Colonic mucosa (tissue), 4 donors: ENCODE measurements at places on chromosomes 1 and 21.
A peak's percentile ranks its signal among the peaks of the same experiment; 100 is the strongest.

GRCh38 chr21:38683222-38683621 lies 122.5 kb upstream of the ETS2 start:
- H3K4me1 ChIP-seq = no peaks in the 10 kb centered on the region
- H3K36me3 ChIP-seq = no peaks in the 10 kb centered on the region
- no peak overlapping the region for H3K4me3 ChIP-seq
- DNase-seq = no peak

DNA sequence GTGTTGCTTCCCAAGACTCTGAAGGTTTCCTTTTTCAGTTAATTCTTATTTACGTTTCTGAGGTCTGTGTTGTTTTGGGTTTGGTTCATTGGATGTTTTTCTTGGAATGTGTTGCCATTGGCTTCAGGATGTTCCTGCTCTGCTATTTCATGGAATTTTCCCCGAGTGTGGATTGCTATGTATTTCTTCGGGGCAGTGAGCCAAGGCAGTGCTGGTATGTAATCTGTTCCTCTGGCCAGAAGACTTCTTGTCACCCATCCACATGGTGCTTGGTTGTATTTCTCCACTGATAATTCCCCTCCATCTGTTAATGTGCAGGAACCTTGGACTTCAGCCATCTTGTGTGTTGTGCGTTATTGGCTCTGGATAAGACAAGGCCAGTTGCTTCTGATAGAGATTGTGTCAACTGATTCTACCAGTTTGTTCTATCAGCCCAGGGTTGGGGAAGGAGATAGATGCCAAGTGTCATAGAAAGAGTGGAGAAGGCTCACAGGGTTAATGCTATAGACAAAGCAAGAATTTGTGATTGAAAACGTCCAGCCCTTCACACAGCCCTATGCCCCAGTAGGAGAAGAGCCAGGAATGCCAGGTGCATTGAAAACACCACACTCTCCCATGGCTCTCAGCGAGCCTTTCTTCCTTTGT lies 505.2 kb downstream of the PLPP3 start:
- no peaks in the 10 kb centered on the region for H3K4me1 ChIP-seq
- DNase-seq = peak; percentile 33
- H3K27ac ChIP-seq = peak overlapping the region; percentile 41
- no peak overlapping the region for H3K4me3 ChIP-seq
- no peaks in the 10 kb centered on the region for H3K27me3 ChIP-seq

- no peak for DNase-seq
- no peak overlapping the region for H3K4me3 ChIP-seq
- H3K27ac ChIP-seq = no peak overlapping the region
- no peaks in the 10 kb centered on the region for H3K36me3 ChIP-seq
These were observed 2.3 kb downstream of the TRAF5 start for GRCh38 chr1:211328866-211329475.

- H3K27me3 ChIP-seq = peaks cover 3% of the 10 kb centered on the region
- H3K27ac ChIP-seq = peak overlapping the region; percentile 63
- peak overlapping the region; percentile 86 for H3K4me3 ChIP-seq
These were observed 485 bp downstream of the SIPA1L2 start for GRCh38 chr1:232629250-232630046.

GRCh38 chr1:47627016-47627415 lies 189.2 kb downstream of the FOXD2 start:
- H3K36me3 ChIP-seq = no peaks in the 10 kb centered on the region
- no peaks in the 10 kb centered on the region for H3K4me1 ChIP-seq
- peak; percentile 6 for DNase-seq
- no peak overlapping the region for H3K27ac ChIP-seq
- no peaks in the 10 kb centered on the region for H3K27me3 ChIP-seq
- H3K4me3 ChIP-seq = no peak overlapping the region

DNA sequence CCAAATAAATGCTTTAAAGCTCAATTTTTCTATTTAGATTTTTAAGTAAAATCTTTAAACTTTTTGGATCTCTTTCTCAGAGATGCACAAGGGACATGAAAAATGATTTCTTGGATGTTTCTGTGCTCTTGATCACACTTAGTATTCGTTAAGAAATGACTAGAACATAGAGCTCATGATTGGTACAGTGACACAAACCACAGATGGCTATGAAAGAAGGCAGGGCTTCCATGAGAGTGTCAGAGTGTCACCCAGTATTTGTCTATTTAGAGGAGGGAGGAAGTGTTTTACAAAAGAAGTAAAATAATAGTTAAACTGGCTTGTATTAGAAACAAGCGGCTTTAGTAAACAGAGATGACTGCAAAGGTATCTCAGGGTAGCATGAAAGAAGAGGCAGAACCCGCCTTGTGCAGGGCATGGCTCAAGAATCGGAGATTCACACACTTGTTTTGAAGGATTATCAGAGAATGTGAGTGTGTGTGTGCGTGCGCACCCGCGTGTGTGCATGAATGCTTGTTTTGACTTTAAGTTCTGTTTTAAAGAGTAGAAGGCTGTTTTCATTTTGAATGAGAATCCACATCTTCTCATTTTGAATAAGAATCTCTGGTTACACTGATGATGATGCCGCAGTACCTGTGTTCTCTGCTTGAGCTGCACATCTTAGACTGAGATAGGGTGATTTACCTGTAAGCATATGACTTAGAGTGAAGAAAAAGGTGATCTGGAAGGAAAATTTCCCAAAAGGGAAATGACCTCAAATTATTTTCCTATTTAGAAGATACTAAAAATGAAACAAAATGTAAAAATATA lies 82.1 kb downstream of the VPS26C start:
- DNase-seq = no peak
- no peak overlapping the region for H3K4me3 ChIP-seq
- peaks cover 5% of the 10 kb centered on the region for H3K36me3 ChIP-seq
- no peaks in the 10 kb centered on the region for H3K4me1 ChIP-seq
- no peak overlapping the region for H3K27ac ChIP-seq

DNA sequence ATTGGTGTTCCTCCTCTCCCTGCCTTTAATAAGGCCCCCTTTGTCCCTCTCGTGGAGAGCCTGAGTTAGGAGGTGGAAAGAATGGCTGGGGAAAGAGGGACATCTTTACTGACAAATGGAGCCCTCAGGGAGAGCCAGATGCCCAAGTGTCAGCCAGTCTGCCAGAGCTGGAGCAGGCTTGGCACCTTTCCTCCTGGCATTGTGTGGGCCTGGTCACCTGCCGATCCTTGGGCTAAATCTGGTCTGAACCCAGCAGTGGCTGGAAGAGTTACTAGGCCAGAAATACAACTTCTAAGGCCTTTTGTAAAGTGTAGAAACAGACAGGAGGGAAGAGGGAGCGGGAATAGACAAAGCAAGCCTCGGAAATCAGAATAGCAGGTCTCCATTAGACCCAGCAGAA lies 24.9 kb downstream of the VANGL1 start:
- H3K27me3 ChIP-seq = no peaks in the 10 kb centered on the region
- H3K36me3 ChIP-seq = no peaks in the 10 kb centered on the region
- no peak overlapping the region for H3K4me3 ChIP-seq
- peaks cover 9% of the 10 kb centered on the region for H3K4me1 ChIP-seq
- DNase-seq = no peak

- no peaks in the 10 kb centered on the region for H3K4me1 ChIP-seq
- no peak for DNase-seq
- H3K27ac ChIP-seq = no peak overlapping the region
- H3K27me3 ChIP-seq = no peaks in the 10 kb centered on the region
- no peaks in the 10 kb centered on the region for H3K36me3 ChIP-seq
These were observed 2133.0 kb downstream of the NCAM2 start for GRCh38 chr21:23131177-23131576.

DNA sequence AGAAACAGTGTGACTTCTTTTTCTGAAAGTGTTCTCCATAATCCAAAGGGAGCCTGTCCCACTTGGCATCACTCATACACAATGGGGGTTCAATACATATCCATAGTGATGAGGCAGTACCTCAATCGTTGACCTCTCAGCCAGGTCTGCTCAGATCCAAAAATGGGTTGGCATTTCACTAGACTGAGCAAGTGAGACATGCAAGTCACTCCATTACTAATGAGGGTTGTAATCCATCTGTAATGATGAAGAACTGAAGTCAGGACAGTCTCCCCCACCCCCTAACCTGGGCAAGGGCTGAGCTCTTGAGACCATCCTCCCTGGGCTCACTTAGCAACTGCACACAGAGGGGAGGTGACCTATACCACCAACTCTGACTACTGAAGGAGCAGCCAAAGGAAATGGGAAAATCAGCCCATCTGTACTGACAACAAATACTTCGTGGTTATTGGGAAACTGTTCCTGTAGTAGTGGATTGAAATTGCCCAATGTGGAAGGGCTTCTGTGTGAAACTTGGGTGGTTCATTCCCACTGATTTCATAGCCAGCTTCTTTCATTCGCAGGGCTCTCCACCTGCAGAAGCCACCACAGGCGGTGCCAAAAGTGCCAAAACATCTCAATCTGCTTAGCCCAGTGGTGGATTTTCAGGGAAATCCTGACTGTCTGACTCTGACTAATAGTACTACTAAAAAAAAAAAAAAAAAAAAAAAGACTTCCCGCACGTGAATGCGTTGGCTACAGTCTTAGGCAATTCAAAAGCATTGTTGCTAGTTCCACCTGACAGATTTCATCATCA lies 5.0 kb downstream of the NGF start:
- H3K27ac ChIP-seq = no peak overlapping the region
- no peaks in the 10 kb centered on the region for H3K36me3 ChIP-seq
- H3K4me1 ChIP-seq = peaks cover 7% of the 10 kb centered on the region
- H3K27me3 ChIP-seq = peaks cover 8% of the 10 kb centered on the region

DNA sequence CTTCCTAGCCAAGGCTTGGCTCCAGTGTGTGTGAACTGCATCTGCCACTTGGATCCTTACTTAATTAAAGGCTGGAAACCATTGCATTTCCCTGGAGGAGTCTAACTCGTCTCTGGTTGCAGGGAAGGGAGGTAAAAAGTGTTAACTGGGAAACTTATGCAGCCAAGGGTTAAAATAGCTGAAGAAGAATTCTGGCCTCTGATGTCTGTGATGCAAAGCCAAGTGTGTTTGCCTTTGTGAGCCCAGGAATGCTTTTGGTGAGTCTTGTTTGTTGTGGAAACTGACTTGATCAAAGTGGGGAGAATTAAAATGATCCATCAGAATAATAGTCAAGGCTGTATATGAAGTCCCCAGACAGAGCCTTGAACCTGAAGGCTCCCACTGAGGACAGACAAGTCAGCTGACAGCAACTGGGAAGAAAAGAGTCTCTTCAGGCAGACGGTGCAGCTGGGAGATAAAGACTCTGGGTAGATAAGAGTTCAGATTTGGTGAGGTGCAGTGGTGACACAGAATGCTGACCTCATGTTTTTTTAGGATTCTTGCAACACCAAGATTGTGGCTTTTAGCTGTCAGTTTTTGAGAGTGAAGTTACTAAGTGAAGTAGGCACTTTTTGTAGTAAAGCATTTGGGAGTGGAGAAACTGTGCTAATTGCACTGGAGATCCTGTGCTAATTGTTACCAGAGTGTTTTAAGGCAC lies 59.5 kb upstream of the WLS start:
- H3K36me3 ChIP-seq = no peaks in the 10 kb centered on the region
- no peak overlapping the region for H3K27ac ChIP-seq
- no peak overlapping the region for H3K4me3 ChIP-seq
- no peaks in the 10 kb centered on the region for H3K4me1 ChIP-seq

DNA sequence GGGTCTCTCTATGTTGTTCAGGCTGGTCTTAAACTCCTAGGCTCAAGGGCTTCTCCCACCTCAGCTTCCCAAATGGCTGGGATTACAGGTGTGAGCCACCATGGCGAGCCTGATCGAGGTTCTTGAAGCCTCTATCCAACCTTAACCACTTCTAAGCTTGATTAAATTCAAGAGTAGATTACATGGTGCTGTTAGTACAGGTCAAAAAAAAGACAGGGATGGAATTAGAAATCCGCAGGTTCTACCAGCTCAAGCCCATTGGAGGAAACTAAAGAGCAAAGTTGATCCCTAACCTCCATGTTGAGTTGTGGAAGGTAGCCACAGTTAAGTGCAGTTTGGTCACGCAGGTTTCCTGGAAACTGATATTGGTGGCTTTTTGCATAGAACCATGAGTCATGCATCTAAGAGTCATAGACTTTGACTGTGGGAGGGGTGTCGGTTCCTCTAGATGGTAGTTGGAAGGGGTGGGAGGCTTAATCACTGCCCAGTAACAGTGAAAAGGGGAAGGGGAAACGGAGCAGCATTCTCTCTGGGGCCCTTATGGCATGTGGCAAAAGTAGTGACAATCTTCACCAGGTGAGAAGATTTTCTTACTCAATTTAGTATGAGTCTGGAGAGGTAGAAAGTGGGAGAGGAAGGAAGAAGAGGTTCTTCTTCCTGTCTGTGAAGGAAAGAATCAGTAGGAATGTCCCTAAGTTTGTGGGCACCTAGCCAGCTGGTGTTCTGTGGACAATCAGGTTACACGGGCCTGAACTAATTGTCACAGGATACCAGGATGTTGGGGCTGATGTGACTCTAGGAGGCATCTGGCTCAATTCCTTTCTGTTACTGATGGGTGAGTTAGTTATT lies 7.0 kb downstream of the CD53 start:
- H3K4me1 ChIP-seq = no peaks in the 10 kb centered on the region
- no peaks in the 10 kb centered on the region for H3K27me3 ChIP-seq
- no peaks in the 10 kb centered on the region for H3K36me3 ChIP-seq
- DNase-seq = no peak
- H3K27ac ChIP-seq = peak overlapping the region; percentile 5
- no peak overlapping the region for H3K4me3 ChIP-seq

- no peak overlapping the region for H3K4me3 ChIP-seq
- H3K36me3 ChIP-seq = no peaks in the 10 kb centered on the region
- H3K4me1 ChIP-seq = no peaks in the 10 kb centered on the region
- DNase-seq = no peak
These were observed 41.0 kb downstream of the MFSD2A start for GRCh38 chr1:39995973-39996393.

- DNase-seq = no peak
- no peaks in the 10 kb centered on the region for H3K4me1 ChIP-seq
- no peak overlapping the region for H3K27ac ChIP-seq
- H3K27me3 ChIP-seq = no peaks in the 10 kb centered on the region
These were observed 102.0 kb upstream of the CHODL start for GRCh38 chr21:18142655-18143054.

- H3K4me3 ChIP-seq = no peak overlapping the region
- no peaks in the 10 kb centered on the region for H3K36me3 ChIP-seq
- DNase-seq = peak; percentile 76
- no peaks in the 10 kb centered on the region for H3K4me1 ChIP-seq
- no peak overlapping the region for H3K27ac ChIP-seq
These were observed 18.7 kb downstream of the CNTN2 start for GRCh38 chr1:205061665-205062069.
